ENCODE measurements at places on chromosomes 6 and 20.
A peak's percentile ranks its signal among the peaks of the same experiment; 100 is the strongest.

GRCh38 chr20:6732001-6732447 is 35.5 kb upstream of the BMP2 start:
- no peak for DNase-seq

DNA sequence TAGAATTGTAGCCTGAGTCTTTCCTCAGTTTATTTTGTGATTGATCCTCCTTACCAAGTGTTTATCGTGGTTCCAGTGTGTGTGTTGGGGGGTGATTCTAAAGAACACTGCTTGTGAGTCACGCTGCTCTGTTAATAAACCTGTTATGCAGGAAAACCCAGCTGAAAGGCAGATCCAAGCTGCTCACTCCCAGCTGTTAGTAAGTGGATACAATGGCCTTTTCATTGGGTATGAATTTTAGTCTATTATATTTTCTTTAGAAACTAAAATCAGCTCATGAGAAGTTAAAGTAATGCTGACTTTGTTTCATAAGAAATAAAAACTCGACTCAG is 12.2 kb upstream of the DSTN start:
- no peak for DNase-seq

- DNase-seq, result no peak
These were observed 279.3 kb downstream of the HACE1 start for GRCh38 chr6:104580452-104580851.

DNA sequence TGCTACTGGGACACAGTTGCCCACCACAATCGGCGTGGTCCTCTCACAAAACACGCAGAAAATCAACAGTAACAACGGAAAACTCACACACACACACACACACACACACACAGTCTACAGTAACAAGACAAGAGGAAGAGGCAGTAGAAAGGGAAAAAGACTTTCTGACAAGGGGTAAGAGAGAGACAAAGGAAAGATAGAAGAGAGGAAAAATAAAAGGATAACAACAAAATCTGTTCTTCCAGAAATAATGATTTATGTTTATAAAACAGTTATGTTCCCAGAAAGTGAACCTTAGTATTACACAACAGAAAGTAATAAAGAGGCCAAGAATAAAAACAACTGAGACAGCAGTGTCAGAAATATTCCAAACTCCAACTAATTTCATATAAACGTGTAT is 2.9 kb downstream of the RANBP9 start:
- DNase-seq, result no peak

- no peak for DNase-seq
These were observed 329.7 kb downstream of the BTBD9 start for GRCh38 chr6:38310061-38310460.

GRCh38 chr6:121465101-121465500 is 29.7 kb downstream of the GJA1 start:
- peak; percentile 14 for DNase-seq

DNA sequence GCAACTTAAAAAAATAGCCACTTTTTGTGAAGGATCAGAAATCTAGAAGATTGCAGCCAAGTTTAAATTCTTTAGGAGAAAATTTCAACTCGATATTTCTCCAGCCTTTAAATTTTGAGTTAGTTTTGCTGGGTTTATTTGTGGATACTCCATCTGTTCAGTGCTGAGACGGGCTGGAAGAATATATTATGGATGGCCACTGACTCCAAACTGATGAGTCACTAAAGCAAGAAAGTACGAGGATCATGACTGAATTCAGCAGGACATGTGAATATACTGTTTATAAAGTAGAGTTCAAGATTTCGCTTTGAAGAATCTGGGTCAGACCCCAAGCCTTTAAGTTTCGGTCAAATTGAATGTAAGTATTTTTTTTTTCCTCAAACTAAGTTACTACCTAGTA is 199.5 kb downstream of the ADGRB3 start:
- no peak for DNase-seq

All from HuH-7 (cell line).